ENCODE measurements at places on chromosomes 1 and 21. TPM values are rescaled to one million over a fixed set of nuclear protein-coding genes. Genes with fewer than 3 reads are reported as not detected.

- H3K36me3 ChIP-seq: no peaks in the 10 kb centered on the region
- H3K4me1 ChIP-seq: no peaks in the 10 kb centered on the region
- no peak overlapping the region for H3K27ac ChIP-seq
- H3K27me3 ChIP-seq: peaks cover 17% of the 10 kb centered on the region
- no peak for DNase-seq
- no peak overlapping the region for H3K4me3 ChIP-seq
Observed at GRCh38 chr1:36560177-36560576, 77.5 kb upstream of the CSF3R start.

PAX7 gene
- polyA plus RNA-seq: not detected

RPL22 gene
- polyA plus RNA-seq: 130 TPM

GRCh38 chr1:177907000-177907399 lies 62.9 kb downstream of the SEC16B start:
- no peak overlapping the region for H3K4me3 ChIP-seq
- no peaks in the 10 kb centered on the region for H3K36me3 ChIP-seq
- no peaks in the 10 kb centered on the region for H3K27me3 ChIP-seq
- no peak for DNase-seq
- H3K4me1 ChIP-seq: no peaks in the 10 kb centered on the region
- H3K27ac ChIP-seq: no peak overlapping the region

ARHGEF2 gene
- 38.6 TPM for polyA plus RNA-seq

LRRC39 gene
- polyA plus RNA-seq: 11.6 TPM

METTL25B gene
- 20.9 TPM for polyA plus RNA-seq

AGT gene
- 23.8 TPM for polyA plus RNA-seq

DNA sequence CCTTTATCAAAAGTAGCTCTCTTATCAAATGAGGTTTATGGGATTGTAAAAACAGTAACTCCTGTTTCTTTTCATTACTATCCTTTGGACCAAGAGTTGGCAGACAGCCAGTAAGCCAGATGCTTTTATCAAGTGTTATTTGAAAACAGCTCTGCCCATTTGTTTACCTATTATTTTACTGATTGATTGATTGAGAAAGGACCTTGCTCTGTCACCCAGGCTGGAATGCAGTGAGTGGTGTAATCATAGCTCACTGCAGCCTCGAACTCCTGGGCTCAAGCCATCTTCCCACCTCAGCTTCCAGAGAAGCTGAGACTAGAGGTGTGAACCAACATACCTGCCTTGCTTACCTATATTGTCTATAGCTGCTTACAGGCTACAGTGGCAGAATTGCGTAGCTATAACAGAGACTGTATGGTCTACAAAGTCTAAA lies 3.6 kb downstream of the PRKAB2 start:
- H3K27ac ChIP-seq: no peak overlapping the region
- H3K4me1 ChIP-seq: peaks cover 32% of the 10 kb centered on the region
- H3K4me3 ChIP-seq: no peak overlapping the region
- H3K36me3 ChIP-seq: no peaks in the 10 kb centered on the region

DNA sequence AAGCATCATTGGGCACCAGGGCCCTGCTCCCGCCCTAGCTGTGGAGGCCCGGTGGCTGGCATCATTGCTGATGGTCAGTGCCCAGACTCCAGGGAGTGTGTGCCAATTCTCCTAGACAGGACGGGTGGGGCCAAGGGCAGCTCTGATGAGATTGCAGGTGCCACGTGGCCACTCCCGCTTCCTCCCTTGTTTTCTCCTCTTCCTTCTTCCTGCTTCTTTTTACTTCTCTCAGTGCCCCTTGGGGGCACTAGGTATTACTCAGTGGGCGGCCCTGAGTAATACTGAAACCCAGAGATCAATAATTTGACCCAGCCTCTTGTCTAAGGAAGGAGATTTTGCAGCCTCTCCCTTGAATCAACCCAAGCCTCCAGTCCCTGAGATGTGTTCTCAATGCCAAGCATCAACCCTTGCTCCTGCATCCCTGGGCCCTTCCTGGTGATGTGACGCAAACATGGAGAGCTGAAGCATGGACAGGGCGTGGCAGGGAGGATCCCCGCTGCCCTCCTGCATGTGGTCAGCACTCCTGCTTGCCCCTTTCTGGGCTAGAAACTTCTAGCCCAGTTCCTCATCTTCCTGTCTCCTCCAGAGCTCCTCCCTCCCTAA lies 32.4 kb downstream of the CDK18 start:
- H3K36me3 ChIP-seq: no peaks in the 10 kb centered on the region
- no peak for DNase-seq
- no peak overlapping the region for H3K4me3 ChIP-seq
- H3K27ac ChIP-seq: no peak overlapping the region

CCDC181 gene
- polyA plus RNA-seq: 5.1 TPM

- peaks cover 8% of the 10 kb centered on the region for H3K27me3 ChIP-seq
- no peaks in the 10 kb centered on the region for H3K36me3 ChIP-seq
- H3K4me3 ChIP-seq: no peak overlapping the region
- no peak overlapping the region for H3K27ac ChIP-seq
Observed at GRCh38 chr1:204792354-204792692, 78.3 kb upstream of the NFASC start.

DNA sequence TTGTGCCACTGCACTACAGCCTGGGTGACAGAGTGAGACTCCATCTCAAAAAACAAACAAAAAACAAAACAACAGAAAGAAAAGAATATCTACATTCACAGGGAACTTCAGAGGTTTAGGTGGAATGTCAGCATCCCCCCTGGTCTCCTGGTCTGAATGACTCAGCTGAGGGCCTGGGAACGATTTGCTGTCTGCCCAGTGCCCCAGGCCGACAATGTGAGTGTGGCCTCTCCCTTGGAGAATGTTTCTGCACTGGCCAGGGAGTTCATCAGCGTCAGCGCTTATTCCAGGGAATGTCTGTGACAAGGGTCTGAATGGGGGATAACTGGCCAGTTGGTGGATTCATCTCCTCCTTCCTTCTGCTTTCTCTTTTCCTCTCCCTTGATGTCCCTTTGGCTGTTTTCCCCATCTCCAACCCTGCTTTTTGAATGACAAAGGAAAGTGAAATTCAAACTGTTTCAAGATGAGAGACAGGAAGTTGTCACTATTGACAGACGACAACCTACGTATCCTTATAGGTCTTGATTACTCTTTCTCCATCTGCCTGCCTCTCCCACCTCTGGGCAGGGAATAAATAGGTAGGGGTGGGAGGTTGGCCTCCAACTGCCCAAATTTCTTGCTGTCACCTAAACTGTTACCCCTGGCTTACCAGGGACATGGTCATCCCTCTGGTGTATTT lies 213.1 kb downstream of the HHAT start:
- no peak overlapping the region for H3K4me3 ChIP-seq
- H3K4me1 ChIP-seq: no peaks in the 10 kb centered on the region
- H3K27me3 ChIP-seq: no peaks in the 10 kb centered on the region
- DNase-seq: no peak
- no peaks in the 10 kb centered on the region for H3K36me3 ChIP-seq
- H3K27ac ChIP-seq: no peak overlapping the region

PGLYRP3 gene
- polyA plus RNA-seq: not detected

- no peaks in the 10 kb centered on the region for H3K36me3 ChIP-seq
- H3K4me3 ChIP-seq: no peak overlapping the region
- H3K4me1 ChIP-seq: peaks cover 3% of the 10 kb centered on the region
- no peak for DNase-seq
- no peak overlapping the region for H3K27ac ChIP-seq
- H3K27me3 ChIP-seq: peaks cover 3% of the 10 kb centered on the region
Observed at GRCh38 chr1:147820761-147821297, 60.4 kb upstream of the GJA5 start.

DNA sequence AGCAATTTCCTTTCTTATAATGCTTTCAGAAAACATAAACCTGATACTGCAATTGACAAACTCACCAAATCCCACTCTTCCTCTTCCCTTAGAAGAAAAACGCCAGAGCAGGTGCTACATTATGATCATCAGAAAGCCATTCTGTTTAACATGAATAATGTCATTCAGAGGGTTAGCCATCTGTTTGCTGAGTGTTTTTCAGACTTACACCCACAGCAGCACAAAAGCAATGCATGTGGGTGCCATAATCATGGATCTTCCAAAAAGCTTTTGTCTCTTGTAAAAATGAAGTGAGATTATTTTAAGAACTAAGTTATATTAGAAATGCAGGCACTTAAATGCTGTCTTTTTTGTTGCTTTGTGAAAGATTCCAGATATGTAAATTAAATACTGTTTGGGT lies 204.6 kb upstream of the TMPRSS15 start:
- H3K27me3 ChIP-seq: no peaks in the 10 kb centered on the region
- no peak overlapping the region for H3K4me3 ChIP-seq
- no peak overlapping the region for H3K27ac ChIP-seq

VANGL2 gene
- 15.2 TPM for polyA plus RNA-seq

- no peaks in the 10 kb centered on the region for H3K4me1 ChIP-seq
- H3K27me3 ChIP-seq: no peaks in the 10 kb centered on the region
- no peaks in the 10 kb centered on the region for H3K36me3 ChIP-seq
- H3K4me3 ChIP-seq: no peak overlapping the region
Observed at GRCh38 chr1:216005916-216006315, 417.3 kb downstream of the USH2A start.

GRIK1 gene
- 0.20 TPM for polyA plus RNA-seq

- no peak for DNase-seq
- H3K27ac ChIP-seq: no peak overlapping the region
- peaks cover 13% of the 10 kb centered on the region for H3K27me3 ChIP-seq
Observed at GRCh38 chr1:175186433-175187160, 6.0 kb downstream of the KIAA0040 start.

GRCh38 chr1:244173240-244173639 lies 122.2 kb downstream of the ZBTB18 start:
- peak; percentile 74 for DNase-seq
- H3K4me1 ChIP-seq: peaks cover 18% of the 10 kb centered on the region
- H3K27me3 ChIP-seq: peaks cover 9% of the 10 kb centered on the region
- H3K27ac ChIP-seq: no peak overlapping the region
- no peaks in the 10 kb centered on the region for H3K36me3 ChIP-seq

DNA sequence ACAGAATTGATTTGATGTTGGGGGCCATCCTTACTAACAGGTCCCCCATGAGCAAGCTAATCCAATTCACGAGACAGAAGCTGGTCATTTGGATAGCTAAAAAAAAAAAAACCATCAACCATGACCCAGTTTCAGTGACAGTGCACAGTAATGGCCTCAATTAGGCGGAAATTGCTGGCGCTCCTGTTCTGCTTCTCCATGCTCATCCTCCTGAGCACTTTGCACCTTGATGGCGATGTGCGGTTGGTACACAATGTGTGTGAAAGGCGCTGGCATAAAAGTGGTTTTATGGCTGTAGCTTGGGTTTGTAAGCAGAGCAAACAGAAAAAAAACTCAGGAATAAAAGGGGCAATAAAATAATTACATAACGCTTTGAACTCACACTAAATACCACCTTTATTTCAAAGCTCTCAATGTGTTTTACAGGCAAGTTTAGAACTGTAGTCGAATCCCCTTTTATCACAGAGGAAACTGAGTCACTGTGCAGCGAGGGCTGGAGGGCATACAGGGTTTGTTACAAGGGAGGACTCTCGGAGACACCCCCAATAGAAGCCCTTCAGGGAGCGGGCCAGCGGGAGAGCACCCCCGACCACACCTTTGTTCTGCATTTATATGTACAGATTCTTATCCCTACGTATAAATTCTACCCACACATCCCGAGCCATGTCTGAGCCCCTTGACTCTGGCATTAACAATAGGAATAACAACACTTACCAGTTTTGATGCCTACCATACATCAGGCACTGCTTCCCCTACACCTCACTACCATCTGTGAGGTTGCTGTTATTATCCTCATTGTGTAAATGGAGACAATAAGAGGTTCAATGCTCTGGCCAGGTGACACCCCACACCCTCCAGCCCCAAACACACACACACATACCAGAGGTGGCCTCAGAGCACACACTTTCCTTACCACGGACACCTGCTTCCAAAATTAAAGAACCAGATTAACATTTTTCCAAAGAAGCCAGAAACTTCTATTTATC lies 213.5 kb upstream of the IRF2BP2 start:
- no peaks in the 10 kb centered on the region for H3K36me3 ChIP-seq
- no peaks in the 10 kb centered on the region for H3K4me1 ChIP-seq
- no peaks in the 10 kb centered on the region for H3K27me3 ChIP-seq
- DNase-seq: no peak
- H3K4me3 ChIP-seq: no peak overlapping the region

- no peak for DNase-seq
- peaks cover 56% of the 10 kb centered on the region for H3K4me1 ChIP-seq
- no peaks in the 10 kb centered on the region for H3K27me3 ChIP-seq
- H3K36me3 ChIP-seq: no peaks in the 10 kb centered on the region
Observed at GRCh38 chr1:201717286-201717685, 111.7 kb upstream of the IPO9 start.

DNA sequence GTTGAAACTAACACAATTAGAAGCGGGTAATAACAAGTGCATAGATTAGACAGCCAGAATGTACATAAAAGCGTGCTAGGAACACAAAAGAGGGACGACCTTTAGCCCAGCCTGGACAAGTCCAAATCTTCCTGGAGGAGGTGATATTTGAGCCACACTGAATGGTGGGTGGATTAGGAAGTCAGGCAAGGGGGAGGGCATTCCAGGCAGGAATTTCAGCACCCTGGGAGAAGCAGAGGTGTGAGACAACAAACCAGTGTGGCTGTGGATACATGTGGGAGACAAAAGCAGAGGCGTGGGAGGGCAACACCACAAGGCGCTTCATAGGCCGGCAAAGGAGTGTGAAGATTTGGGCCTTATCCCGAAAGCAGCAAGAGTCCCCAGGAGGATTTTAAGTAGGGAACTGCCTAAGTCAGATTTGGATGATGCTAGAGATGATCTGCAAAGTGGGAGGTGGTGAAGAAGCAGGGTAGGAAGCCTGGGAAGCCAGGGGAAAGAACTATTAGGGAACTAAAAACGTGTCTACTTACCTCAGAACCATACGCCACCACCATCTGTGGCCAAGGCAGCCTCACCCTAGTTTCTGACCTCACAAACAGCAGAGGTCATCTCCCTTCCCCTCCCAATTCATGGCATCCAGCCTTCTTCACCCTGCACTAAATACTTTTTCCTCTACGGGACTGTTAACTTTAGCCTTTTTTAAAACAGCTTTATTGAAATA lies 81.8 kb downstream of the GLUL start:
- no peak for DNase-seq
- H3K27me3 ChIP-seq: no peaks in the 10 kb centered on the region
- H3K36me3 ChIP-seq: no peaks in the 10 kb centered on the region
- H3K27ac ChIP-seq: no peak overlapping the region
- no peaks in the 10 kb centered on the region for H3K4me1 ChIP-seq

- no peaks in the 10 kb centered on the region for H3K27me3 ChIP-seq
- no peak overlapping the region for H3K27ac ChIP-seq
- H3K4me3 ChIP-seq: no peak overlapping the region
- no peaks in the 10 kb centered on the region for H3K36me3 ChIP-seq
- no peaks in the 10 kb centered on the region for H3K4me1 ChIP-seq
- DNase-seq: no peak
Observed at GRCh38 chr21:21373969-21374368, 375.8 kb downstream of the NCAM2 start.

CFHR5 gene
- not detected for polyA plus RNA-seq

DNA sequence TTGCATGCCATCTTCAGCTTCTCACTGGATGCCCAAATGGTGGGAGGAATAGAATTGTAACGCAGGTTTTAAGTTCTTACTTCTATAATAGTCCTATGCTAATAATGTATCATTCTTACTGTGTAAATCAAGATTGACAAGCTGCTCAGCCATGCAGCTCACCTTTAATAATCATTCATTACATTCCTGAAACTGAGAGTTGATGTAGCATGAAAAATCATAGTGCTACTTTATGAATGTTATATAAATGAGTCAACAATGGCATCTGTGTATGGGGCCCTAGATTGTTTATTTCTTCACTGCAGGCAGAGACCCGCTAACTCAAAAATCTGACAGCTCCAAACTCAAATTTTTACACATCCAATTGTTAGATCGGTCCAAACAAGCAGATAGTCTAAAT lies 34.4 kb downstream of the FH start:
- no peak for DNase-seq
- H3K4me3 ChIP-seq: no peak overlapping the region
- H3K4me1 ChIP-seq: no peaks in the 10 kb centered on the region
- no peaks in the 10 kb centered on the region for H3K36me3 ChIP-seq
- no peaks in the 10 kb centered on the region for H3K27me3 ChIP-seq

RYR2 gene
- polyA plus RNA-seq: 34.4 TPM
